ENCODE measurements at places on chromosomes 5 and 9. TPM values are rescaled to one million over a fixed set of nuclear protein-coding genes. Genes with fewer than 3 reads are reported as not detected.

The C9orf153 gene
- 0.26 TPM for total RNA-seq

The FBP1 gene
- 0.85 TPM for total RNA-seq

The PCDHGB6 gene
- total RNA-seq: not detected

The CAVIN4 gene
- 0.45 TPM for total RNA-seq

The SLC4A9 gene
- total RNA-seq: 0.26 TPM

DNA sequence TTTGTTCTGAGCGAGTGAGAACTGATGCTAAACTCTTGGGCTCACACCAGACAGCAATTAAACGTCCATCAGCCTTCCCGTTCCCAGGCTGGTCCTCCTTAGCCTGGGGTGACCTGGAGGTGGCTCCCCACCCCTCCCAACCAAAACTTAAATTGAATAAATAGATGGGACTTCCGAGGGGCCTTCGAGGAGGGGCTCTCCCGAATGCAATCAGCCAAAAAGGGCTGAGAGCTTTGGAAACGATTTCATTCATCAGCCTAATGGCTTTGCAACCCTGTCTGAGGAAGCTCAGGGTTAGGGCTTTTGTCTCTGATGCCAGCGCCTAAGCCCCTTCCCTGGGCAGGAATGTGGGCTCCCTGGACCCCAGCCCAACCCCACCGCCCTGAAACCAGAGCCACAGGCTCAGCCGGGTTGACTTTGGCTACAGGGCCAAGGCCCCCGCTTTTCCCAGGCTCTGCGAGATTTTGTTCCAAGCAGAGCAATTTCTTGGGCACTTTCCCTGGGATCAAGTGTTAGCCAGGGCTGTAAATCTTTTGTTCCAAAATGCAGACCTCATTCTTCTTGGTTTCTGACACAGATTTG lies 29.2 kb downstream of the LHX3 start:
- ATAC-seq: no peak

GRCh38 chr9:126883636-126884035 lies 23.2 kb downstream of the ZBTB34 start:
- no peak for ATAC-seq

- ATAC-seq: no peak
Observed at GRCh38 chr5:55081541-55081940, 20.9 kb upstream of the GZMA start.

- peak; percentile 19 for ATAC-seq
Observed at GRCh38 chr5:55308254-55308836, 556 bp downstream of the MTREX start.

GRCh38 chr9:6584881-6585597 lies 60.5 kb downstream of the GLDC start:
- peak; percentile 38 for ATAC-seq

DNA sequence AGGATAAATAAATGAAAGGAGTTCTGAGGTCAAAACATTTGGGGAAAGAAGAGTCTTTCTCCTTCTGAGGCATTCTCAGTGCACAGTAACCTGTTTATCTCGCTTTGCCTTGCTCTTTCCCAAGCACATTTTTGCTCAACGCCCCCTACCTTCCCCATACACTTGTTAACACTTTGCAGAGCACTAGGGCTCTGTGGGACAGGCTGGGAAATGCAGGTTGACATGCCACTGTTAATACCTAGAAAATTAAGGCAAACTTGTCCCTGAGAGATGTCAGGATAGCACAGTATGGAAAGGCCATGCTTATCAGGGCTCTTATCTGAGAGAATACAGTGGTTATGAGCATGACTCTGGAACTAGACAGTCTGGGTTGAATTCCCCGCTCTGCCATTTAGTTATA lies 152.0 kb downstream of the DOCK8 start:
- no peak for ATAC-seq

DNA sequence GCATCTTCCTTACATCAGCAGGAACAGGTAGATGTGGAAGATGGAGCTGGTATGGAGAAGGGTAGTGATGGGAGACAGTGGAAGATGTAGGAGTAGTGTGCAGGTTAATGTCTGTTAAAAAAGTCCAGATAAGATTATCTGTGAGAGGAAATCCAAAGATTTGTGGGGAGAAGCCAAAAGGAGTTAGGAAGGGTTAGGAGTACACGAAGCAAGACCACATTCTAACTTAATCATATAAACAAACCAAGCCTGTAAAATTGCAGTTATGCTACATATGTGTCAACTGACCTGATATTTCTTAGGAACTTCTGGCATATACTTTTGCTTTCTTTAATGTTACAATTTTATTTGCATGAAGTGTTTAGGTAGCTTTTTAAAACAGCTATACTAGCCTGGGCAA lies 142.1 kb upstream of the DMRT1 start:
- ATAC-seq: no peak

GRCh38 chr9:21576331-21577189 lies 94.4 kb upstream of the IFNE start:
- peak; percentile 86 for ATAC-seq

DNA sequence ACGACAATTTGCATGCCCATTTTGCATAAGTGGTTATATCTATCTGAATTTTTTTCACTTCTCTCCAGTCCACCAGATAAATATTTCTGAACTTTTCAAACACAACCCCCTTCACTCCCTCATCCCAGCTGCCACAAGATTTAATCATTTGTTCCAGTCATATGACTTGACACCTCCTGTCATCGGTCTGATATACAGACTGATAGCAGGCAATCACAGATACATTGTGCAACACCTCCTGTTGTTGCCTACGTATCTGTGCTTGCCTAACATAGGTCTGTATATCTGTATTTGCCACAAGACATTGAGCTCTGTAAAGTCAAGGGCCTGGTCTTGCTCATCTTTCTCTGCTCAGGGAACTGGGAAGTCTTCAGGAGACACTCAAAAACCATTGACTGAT lies 65.6 kb downstream of the GNA14 start:
- ATAC-seq: no peak

GRCh38 chr5:158953929-158954534 lies 145.7 kb downstream of the EBF1 start:
- ATAC-seq: no peak

GRCh38 chr5:181189962-181190710 lies 14.9 kb downstream of the TRIM7 start:
- ATAC-seq: peak; percentile 7

GRCh38 chr9:112311497-112311896 lies 21.9 kb downstream of the PTBP3 start:
- no peak for ATAC-seq

GRCh38 chr9:23747088-23748075 lies 78.7 kb downstream of the ELAVL2 start:
- no peak for ATAC-seq

- ATAC-seq: no peak
Observed at GRCh38 chr5:2904399-2904798, 152.9 kb upstream of the IRX2 start.

GRCh38 chr9:33903157-33903780 lies 86.3 kb downstream of the UBE2R2 start:
- ATAC-seq: no peak

DNA sequence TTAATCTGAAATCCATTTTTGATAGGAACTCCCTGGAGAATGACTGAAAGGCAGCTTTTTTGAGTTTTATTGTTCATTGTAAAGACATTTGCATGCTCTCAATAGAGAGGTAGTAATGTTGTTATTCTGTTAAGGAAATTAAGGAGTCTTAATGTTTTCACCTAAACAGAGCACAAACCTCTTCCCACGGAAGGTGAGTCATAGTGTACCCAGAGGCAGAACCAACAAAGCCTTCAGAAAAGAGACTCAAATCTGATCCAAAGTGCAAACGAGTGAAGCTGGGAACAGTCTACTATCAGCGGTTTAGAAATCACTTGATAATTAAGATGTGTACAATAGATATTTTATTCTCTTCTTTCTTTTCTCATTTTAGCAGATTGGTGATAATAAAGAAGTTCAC lies 470.5 kb downstream of the PLK2 start:
- no peak for ATAC-seq

GRCh38 chr9:133112663-133113026 lies 8.4 kb downstream of the RALGDS start:
- ATAC-seq: peak; percentile 5

DNA sequence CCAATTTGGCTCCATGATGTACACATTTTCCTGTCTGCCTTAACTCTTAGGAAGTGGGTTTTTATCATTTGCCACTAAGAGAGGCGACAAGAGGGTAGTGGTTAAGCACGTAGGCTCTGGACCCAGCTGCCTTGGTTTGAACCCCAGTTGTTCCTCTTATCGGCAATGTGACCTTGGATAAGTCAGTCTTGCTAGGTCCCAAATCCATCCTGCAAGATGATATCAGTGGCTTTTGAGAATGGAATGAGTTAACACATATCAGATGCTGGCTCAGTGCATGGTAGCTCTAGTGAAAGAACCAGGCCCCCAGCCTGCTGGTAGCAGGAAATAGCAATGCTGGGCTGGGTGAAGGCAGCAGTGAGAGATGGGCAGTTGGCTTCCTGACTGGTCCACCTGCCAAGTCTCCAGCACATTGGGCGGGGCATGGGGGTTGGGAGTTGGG lies 72.5 kb downstream of the STK10 start:
- ATAC-seq: no peak

- ATAC-seq: peak; percentile 48
Observed at GRCh38 chr5:102811972-102812371, 56.9 kb downstream of the PAM start.

DNA sequence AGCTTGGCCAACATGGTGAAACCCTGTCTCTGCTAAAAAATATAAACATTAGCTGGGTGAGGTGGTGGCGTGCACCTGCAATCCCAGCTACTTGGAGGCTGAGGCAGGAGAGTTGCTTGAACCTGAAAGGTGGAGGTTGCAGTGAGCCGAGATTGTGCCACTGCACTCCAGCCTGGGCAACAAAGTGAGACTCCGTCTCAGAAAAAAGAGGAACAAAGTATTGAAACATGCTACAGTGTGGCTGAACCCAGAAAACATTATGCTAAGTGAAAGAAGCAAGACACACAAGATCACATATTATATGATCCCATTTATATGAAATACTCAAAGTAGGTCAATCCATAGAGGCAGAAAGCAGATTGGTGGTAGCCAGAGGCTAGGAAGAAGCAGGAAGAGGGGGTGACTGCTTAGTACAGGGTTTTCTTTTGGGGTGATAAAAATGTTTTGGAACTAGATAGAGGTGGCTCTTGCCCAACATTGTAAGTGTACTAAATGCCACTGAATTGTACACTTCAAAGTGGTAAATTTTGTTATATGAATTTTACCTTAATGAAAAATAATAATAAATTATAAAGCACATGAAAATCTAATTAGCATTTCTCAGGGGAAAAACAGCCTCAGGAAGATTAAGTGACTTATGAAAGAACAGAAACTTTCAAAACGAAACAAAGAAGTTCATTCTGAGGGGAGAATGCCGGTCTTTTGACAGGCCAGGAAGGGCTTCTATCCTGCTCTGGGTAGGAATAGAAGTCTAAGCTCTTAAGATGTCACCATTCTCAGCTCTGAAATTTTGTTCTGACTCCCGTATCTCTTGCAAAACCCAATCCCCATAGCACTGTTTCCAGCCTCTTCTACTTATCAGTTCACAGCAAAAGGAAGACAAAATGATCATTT lies 161.1 kb upstream of the TBCA start:
- ATAC-seq: no peak

DNA sequence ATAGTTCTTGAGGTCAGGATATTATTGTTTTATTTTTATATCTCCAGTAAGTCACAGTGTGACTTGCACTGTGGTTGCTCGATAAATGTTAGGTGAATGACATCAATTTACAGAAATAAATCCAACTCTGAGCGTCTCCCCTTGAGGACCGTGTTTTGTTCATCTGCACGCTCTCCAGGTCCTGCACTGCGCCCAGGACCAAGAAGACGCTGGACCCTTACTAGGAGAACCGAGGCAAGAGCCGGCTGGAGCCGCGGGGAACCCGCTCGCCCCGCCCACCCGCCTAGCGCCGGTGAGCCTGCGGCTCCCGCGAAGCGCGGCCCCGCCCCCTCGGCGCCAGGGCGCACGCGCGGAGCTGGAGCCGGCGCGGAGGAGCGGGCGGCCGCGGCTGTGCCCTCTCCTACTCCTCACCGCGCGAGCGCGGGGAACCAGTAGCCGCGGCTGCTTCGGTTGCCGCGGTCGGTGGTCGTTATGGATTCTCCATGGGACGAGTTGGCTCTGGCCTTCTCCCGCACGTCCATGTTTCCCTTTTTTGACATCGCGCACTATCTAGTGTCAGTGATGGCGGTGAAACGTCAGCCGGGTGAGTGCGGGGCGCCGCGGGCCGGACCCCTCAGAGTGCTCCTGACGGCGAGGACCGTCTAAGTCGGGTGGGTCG lies at the start of gene TMEM38B:
TMEM38B (plus strand) TSS at position 352 of the 658 bp plus-strand sequence; CDS start at position 472, 120 bp downstream.
- ATAC-seq: peak; percentile 89
